Left hindlimb (tissue), 1 donor: ENCODE measurements at places on chromosomes 1 and 21.

- no peak for DNase-seq
Observed at GRCh38 chr1:15381805-15382204, 27.9 kb upstream of the EFHD2 start.

DNA sequence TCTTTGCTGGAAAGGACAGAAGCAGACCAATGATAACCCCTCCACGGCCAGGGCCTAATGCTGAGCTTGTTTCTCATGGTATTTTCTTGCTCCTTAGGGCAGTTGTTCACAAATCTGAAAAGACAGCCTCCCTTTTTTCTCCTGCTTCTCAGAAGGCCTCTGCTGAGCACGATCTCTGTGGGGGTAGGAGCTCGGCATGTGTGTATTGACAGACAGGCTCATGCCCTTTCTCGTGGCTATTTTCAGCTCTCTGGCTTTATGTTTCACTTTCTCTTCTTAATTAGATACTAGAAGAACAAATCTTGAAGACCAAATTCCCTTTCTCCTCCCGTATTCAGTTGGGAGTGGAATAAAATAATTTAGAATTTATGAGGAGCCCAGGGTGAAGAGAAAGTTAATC lies 768 bp upstream of the RIIAD1 start:
- no peak for DNase-seq

GRCh38 chr1:184629266-184629665 lies 125.4 kb downstream of the EDEM3 start:
- DNase-seq = no peak

GRCh38 chr1:68107771-68108170 lies 57.3 kb upstream of the DIRAS3 start:
- no peak for DNase-seq

DNA sequence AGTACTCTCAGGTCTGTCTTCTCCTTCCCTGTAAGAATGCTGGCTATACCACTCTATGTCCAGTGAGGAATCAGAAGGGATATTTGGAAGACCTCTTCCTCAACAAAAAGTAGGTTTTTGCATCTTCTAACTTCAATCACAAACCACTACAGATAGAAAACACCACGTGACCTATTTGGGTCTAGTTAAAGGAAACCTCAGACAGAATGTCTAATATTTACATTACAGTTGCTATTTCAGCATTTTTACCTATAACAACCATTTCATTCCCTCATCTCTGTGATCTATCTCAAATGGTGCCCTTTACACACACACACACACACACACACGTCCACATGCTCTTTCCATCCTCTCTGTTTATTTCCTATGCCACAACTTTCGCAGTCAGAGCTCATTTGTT lies 7.9 kb upstream of the ADORA3 start:
- DNase-seq = no peak

GRCh38 chr1:48789903-48790302 lies 13.2 kb upstream of the BEND5 start:
- DNase-seq = no peak

DNA sequence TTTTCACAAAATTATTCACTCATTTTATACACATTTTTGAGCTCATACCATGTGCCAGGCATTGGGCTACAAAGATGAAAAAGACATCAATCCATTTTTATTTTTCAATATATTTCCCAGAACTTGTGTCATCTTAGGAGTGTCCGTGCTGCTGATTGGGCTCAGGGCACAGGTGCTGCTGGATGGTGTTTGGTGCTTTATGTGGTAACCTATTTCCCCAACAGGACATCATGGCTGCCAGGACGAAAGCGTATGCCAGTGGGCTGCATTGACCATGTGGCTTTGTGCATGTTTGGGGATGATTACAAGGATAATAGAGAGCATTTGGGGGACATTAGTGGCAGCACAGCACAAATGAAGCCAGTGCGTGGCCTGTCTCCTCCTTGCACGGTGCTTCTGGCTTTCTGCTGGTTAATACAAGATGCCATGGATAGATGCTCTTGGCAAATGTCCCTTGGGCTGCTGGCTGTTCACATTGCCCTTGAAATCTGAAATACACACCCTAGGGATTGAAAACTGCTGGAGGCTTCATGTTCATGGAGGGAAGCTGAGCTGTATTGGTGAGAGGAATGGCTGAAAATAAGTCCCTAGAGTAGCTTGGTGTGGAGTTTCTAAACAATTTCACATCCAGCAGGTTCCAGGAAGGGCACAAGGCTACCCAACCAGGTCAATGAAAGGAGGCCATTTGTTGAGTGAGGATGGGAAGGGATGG lies 52.3 kb downstream of the TENT5C start:
- DNase-seq = no peak

- DNase-seq = peak; percentile 21
Observed at GRCh38 chr1:155205969-155206593, 1.6 kb downstream of the THBS3 start.

GRCh38 chr1:191993549-191993948 lies 164.7 kb upstream of the RGS18 start:
- DNase-seq = no peak

DNA sequence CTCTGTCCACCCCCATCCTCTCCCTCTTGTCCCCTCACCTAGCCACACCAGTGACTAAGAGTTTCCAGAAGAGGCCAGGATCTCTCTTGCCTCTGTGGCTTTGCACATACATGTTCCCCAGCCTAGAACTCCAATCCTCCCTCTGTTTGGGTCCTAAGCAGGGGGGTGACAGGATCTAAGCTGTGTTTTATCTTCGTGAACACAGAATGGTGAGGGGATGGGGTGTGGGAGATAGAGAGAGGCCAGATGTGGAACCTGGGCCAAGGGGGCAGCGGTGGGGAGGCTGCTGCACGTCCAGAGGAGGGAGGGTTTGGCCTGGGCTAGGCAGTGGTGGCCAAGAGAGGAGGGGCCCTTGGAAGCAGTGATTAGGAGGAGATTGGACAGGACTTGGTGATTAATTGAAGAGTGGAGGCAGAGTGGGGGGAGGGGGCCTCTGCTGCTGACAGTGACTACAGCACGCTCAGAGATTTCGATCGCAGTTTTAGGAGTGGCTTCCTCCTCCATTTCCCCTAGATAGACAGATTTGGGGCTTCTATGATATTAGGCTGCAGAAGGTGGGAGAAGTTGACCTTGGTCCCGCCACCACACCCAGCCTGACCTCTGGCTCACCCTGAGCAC lies 17.1 kb upstream of the ADGRB2 start:
- DNase-seq = peak; percentile 73
